ENCODE measurements at places on chromosomes 1 and 21.
A peak's percentile ranks its signal among the peaks of the same experiment; 100 is the strongest.

- peak; percentile 48 for DNase-seq
Observed at GRCh38 chr1:35079003-35079930, at the start of gene ZMYM1. TSS of gene ZMYM1 (plus strand) at chr1:35079385. CDS start at chr1:35093988, 14,603 bp downstream.

- DNase-seq = no peak
Observed at GRCh38 chr1:230863449-230863848, 4.9 kb downstream of the C1orf198 start.

DNA sequence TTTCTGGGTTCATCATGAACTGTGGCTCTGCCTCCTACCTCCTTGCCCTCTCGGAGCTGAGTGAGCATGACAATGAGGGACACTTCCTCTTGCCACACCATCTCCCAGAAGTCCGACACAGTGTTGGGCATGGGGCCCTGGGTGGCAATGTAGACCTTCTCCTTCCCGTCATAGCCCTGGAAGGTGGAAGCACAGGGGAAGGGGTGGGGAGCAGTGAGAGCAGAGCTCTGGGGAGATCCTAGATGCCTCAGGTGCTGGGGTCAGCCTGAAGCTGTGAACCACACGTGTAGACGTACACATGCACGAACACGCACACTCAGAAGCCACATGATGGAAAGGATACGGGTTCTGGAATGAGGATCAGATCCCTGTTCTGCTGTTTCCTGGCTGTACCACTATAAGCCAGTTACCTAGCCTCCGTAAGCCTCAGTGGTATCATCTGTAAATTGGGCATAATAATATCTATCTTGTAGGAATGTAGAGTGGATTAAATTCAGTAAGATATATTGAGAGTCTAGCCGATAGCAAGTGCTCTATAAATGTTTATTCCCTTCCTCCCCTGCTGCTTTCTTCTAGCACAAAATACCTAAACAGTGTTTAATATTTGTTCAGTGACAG lies 6.1 kb downstream of the PTPN7 start:
- no peak for DNase-seq

GRCh38 chr1:98323906-98324358 lies 337.6 kb upstream of the SNX7 start:
- no peak for DNase-seq

- no peak for DNase-seq
Observed at GRCh38 chr1:167551362-167551761, 2.2 kb downstream of the CREG1 start.

Data from T-helper 1 cell (primary cell).